ENCODE measurements at places on chromosomes 2 and 18. TPM values are rescaled to one million over a fixed set of nuclear protein-coding genes. Genes with fewer than 3 reads are reported as not detected.

The NR4A2 gene
- 3.0 TPM for total RNA-seq

The FOSL2 gene
- 69.8 TPM for total RNA-seq

The GLB1L gene
- 5.5 TPM for total RNA-seq

The CFAP65 gene
- total RNA-seq: 0.48 TPM

The COL6A3 gene
- 0.37 TPM for total RNA-seq

The APCDD1 gene
- total RNA-seq: not detected

The ACVR1C gene
- total RNA-seq: not detected

The CDKL4 gene
- total RNA-seq: not detected

The EXOC6B gene
- 7.1 TPM for total RNA-seq

The CYTIP gene
- not detected for total RNA-seq

The CXCR1 gene
- total RNA-seq: not detected

The RIT2 gene
- not detected for total RNA-seq

The PHOSPHO2 gene
- 3.0 TPM for total RNA-seq
